ENCODE measurements at places on chromosomes 3 and 15. TPM values are rescaled to one million over a fixed set of nuclear protein-coding genes. Genes with fewer than 3 reads are reported as not detected.

- no peak for DNase-seq
These were observed 125.4 kb downstream of the FAM43A start for GRCh38 chr3:194811118-194811517.

GRCh38 chr3:81483046-81483445 is 278.4 kb downstream of the GBE1 start:
- no peak for DNase-seq

- DNase-seq: peak; percentile 4
These were observed 32.6 kb downstream of the MAP2K5 start for GRCh38 chr15:67575039-67575502.

GRCh38 chr3:56351537-56351936 is 116.7 kb downstream of the ERC2 start:
- DNase-seq: no peak

- no peak for DNase-seq
These were observed 42.2 kb downstream of the AKAP13 start for GRCh38 chr15:85422607-85423006.

DNA sequence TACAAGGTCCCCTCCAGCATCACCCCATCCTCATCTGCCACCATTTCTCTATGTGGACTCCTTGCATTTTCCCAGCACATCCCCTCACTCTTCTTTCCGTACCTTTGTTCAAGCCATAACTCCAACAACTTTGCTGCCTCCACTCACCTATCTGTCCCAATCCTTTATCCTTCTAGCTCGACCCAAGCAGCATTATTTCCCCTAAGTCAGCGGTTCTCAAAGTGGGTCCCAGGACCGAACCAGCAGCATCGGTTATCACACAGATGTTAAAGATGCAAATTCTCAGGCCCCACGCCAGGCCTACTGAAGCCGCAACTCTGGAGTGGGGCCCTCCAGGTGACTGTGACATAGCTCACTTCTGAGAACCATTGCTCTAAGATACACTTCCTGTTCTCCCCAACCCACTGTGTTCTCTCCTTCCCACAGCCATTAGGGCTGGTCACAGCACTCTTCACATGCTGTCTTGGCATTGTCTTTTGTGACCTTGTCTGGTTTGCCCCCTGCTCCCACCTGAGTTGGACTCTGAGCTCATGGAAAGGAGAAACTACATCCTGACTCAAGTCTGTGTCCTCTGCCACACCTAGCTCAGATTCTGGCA is 56.2 kb downstream of the AAGAB start:
- no peak for DNase-seq

GRCh38 chr15:28903555-28903954 is 17.8 kb downstream of the APBA2 start:
- no peak for DNase-seq

GRCh38 chr3:153150991-153151390 is 11.0 kb upstream of the RAP2B start:
- no peak for DNase-seq

The FGF7 gene
- 3.8 TPM for total RNA-seq

- DNase-seq: no peak
These were observed 5.8 kb upstream of the IL17RD start for GRCh38 chr3:57170946-57171345.

DNA sequence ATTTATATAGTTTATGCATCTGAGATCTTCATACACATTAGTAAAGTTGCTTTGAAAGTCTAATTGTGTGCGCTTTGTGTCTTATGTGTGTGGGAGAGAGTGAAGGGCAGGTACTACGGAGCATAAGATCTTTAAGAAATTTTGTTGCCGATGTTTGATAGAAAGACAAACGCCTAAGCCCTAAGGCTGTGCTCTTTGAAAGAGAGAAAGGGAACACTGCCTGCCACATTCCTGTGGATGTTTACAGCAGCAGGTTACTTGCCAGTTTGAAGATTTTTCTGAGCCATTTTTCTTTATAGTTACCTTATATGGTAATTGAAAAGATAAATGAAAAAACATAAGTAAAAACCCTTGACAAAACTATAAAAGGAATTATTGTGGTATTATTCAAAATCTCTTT is 17.0 kb downstream of the DTWD1 start:
- DNase-seq: no peak

GRCh38 chr3:172885704-172886103 is 135.2 kb downstream of the ECT2 start:
- no peak for DNase-seq

GRCh38 chr3:157087373-157087772 is 72.6 kb downstream of the CCNL1 start:
- no peak for DNase-seq

The STRC gene
- total RNA-seq: 4.6 TPM

DNA sequence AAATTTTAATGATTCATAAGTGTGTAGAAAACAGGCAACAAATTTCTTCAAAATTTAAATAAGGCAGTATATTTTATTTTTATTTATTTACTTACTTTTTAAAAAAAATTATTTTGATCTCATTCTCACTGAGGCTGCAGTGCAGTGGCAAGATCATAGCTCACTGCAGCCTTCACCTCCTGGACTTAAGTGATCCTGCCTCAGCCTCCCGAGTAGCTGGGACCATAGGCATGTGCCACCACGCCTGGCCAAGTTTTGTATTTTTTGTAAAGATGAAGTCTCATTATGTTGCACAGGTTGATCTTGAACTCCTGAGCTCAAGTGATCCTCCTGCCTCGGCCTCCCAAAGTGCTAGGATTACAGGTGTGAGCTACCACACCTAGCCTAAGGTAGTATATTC is 61.2 kb upstream of the XRN1 start:
- DNase-seq: no peak

The OSBPL10 gene
- total RNA-seq: 7.7 TPM

GRCh38 chr3:178771511-178771910 is 235.3 kb downstream of the KCNMB2 start:
- no peak for DNase-seq

DNA sequence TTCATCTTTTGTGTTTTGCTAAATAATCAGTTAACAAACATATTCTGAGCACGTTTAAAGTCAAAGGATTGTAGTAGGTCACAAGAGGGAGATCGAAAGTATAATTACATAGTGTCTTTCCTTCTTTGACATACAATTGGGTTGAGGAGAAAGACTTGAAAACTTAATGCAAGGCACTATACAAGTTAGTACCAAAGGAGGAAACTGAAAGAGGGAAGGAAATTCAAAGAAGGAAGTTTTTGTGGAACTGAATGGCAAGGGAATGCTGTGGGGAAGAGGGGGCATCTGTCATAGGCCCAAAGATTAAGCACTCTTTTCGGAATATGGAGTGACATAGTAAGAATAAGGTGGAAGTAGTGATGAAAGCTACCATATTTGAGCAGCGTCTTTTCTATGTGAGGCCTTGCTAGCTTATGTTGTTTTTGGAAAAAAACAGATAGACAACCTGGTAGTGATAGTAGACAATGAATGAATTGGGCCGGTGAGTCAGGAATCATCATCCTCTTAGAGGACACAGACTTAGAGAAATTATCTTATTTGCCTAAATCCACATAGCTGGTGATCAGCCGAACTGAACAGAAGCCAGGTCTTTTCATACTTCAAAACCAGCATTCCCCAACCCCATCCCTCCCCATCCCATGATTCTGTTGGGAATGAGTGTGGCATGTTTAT is 10.2 kb downstream of the MBNL1 start:
- DNase-seq: no peak

DNA sequence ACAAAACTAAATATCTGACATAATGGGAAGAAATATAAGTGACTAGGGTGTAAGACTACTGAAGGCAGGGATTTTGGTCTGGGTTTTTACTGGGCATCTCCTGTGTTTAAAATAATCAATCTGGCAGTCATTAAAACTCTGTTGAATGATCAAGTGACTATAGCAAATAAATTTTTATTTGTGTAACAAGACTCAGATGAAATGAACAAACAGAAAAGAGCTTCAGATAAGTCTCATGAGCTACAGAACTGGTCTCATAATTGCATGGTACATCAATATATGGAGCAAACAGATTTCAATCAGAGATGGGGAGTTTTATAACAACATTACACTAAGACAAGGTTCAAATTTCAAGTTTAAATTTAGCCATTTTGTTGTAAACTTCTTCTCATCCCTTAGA is 372.5 kb downstream of the PLCL2 start:
- DNase-seq: no peak

The EOMES gene
- 0.11 TPM for total RNA-seq

DNA sequence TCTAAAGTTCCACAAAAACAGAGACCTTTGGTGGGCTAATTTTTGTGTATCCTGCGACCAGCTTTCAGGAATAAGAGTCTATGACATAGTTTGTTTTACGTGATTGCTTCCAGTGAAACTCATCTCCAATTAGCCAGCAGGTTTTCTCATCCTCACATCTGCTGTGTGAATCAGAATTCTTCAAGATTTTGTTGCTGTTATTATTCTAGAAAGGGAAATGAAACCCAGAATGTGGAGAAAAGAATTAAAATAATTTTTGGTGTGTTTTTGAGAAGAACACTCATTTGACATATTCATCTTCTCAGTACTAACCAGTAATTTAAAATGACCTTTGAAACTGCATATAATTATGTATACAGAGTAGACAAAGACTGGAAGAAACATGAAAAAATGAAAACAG is 175.9 kb downstream of the USP13 start:
- no peak for DNase-seq

GRCh38 chr15:89993349-89993748 is 7.8 kb upstream of the ZNF710 start:
- no peak for DNase-seq

The RLBP1 gene
- total RNA-seq: not detected

DNA sequence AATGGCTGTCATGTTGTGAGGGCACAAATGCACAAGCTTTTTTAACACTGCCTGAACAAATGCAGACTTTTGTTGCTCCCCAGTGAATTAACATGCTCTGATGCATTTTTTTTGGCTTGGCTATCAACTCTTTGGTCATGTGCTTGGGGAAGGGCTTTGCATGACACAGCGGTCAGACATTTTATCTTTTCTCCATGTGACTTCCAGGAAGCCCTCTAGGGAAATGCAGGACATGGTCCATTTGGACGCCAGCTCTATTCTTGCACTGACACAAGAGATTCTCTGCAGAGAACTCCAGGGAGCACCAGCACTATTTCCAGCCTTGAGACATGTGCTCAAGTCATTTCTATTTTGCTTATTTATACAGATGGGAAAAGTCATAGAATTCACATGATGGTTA is 46.2 kb downstream of the NEK11 start:
- DNase-seq: peak; percentile 89

DNA sequence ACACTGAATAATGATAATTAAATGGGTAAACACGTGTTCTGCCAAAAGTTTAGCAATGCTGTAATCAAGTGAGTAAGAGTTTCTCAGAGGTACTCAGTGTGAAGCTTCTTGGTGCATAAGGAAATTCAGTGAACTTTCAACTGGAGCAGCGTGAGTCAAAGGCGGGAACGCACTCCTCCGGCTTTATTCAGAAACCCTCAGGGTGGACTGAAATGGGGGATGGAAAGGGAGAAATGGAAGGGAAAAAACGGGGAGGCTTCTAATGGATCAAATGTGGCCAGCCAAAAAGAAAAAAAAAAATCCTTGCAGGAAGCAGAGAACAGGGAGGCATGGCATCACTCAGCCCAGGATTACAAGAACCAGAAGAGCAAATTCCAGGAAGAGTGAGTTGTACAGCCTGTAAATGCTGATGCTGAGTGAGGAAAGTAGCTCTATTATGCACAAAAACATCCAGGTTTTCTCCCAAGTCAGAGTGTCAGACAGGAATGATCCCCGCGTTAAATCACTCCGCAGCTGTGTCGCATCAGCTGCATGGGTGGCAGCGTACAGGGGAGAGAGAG is 85.3 kb downstream of the ASB7 start:
- DNase-seq: peak; percentile 91

The KBTBD13 gene
- total RNA-seq: 3.3 TPM

The CHRNB4 gene
- 0.14 TPM for total RNA-seq

The ABHD6 gene
- 13.4 TPM for total RNA-seq

Data from cardiac muscle cell (in vitro differentiated cells and primary cell).